HCT116 (cell line): ENCODE measurements at places on chromosomes 5 and 9.

DNA sequence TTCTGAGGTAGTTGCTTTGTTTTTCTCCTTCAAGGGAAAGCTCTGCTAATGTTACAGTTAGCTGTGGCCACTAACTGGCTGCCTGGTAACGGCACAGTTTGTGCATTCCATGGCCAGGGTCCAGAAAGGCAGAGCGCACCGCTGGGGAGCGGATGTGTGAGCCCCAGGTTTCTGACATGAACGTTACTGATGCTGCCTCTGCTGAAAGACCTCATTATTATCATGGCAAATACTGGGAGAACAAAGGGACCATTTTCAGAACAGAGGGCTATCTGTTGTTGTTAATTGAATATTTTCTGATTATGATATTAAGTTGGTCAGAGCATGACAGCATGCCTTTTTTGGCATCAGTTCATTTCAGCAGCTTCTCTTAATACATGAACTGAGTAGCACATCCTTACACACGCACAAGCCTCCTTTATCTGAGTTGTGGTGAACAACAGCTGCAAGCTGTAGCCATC lies 134.1 kb downstream of the NUDT12 start:
- no peak for DNase-seq

DNA sequence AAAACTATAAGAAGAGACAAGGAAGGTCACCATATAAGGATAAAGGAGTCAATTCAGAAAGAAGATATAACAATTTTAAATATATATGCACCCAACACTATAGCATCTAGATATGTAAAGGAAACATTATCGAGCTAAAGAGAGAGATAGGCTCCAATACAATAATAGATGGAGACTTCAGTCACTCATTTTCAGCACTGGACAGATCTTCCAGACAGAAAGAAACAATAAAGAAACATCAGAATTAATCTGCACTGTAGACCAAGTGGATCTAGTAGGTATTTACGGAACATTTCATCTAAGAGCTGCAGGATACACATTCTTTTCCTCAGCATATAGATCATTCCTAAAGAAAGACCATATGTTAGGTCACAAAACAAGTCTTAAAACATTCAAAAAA lies 463.5 kb downstream of the KCTD16 start:
- DNase-seq, result no peak

- DNase-seq, result no peak
These were observed 877.0 kb downstream of the NR2F1-AS1 start for GRCh38 chr5:92703976-92704375.

DNA sequence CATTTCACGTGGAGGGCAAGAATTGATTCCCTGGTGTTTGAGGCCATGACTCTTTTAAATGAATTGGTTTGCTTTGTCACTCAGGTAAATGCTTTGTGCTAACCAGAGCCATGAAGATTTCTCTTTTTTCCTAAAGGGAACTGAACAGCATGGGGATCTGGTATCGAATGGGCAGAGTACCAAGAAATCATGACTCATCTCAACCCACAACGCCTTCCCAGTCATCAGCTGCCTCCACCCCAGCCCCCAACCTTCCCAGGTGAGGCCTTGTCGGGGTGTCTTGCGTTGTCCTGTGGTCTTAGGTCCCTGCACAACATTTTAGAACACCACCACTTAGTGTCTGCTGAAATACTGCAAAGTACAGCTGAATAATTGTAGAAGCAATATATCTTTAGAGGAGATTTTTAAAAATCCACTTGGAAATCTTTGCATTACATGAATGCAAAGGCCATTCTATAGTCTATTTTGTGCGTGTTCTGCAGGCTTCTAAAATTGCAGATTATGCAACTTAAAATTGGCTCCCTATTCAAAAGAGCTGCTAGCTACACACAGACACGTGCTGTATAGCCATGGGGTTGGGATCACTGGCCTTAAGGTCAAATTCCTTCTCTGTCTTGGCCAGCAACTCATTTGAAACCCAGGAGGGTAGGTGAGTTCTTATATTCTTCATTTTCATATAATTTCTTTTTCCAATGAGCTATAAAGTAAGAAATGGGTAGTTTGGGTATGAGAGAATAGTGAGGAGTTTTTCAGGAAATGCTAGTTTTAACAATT lies 69.0 kb downstream of the MVB12B start:
- peak; percentile 31 for DNase-seq

- DNase-seq, result no peak
These were observed 78.5 kb upstream of the EPB41L4B start for GRCh38 chr9:109399258-109399767.

- no peak for DNase-seq
These were observed 57.9 kb upstream of the ANKH start for GRCh38 chr5:14929293-14930065.

GRCh38 chr5:137761566-137761965 lies 7.4 kb upstream of the HNRNPA0 start:
- no peak for DNase-seq

GRCh38 chr9:90162819-90163218 lies 479.8 kb downstream of the DIRAS2 start:
- DNase-seq, result no peak

GRCh38 chr9:124766815-124767554 lies 4.1 kb downstream of the NR6A1 start:
- no peak for DNase-seq

- DNase-seq, result no peak
These were observed 9.9 kb upstream of the PTGER4 start for GRCh38 chr5:40669606-40670390.

DNA sequence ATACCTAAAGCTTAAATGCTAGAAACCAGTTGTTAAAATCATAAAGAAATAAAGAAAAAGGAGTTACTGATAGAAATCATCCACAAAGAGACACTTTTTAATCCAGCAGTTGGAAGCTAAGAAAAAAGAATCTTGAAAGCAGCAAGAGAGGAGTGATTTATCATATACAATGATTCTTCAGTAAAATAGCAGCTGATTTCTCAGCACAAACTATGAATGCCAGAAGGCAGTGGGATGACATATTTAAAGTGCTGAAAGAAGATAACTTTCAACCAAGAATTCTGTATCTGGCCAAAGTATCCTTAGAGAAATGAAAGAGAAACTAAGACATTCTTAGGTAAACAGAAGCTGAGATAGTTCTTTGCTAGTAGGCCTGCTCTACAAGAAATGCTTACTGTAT lies 366.0 kb downstream of the HTR1A start:
- no peak for DNase-seq

- DNase-seq, result no peak
These were observed 1.9 kb downstream of the RAI14 start for GRCh38 chr5:34657988-34658387.

- DNase-seq, result peak; percentile 59
These were observed at the start of gene CTSL for GRCh38 chr9:87725900-87726709. TSS of gene CTSL (plus strand) at chr9:87726119. CDS start at chr9:87727604, 1,485 bp downstream.

DNA sequence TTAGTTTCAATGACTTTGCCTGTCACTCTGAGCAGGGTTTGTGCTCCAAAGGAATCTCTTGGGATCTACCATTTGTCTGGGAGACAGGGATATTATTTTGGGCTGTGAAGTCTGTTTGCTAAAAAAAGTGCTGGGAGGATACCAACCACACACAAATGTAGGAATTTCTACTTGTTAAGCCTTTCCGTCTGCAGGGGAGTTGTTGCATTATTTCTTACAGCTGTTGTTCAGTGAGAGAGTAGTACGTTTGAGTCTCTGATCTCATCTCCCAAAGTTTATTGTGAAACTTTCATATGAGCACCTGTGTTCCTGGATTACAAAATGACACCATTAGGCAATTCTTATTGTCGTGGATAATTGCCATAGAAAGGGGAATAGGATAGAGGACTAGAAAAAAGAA lies 78.3 kb upstream of the SEMA6A start:
- DNase-seq, result no peak
